Kidney tubule cell (primary cell): ENCODE measurements at places on chromosomes 4 and X.

GRCh38 chrX:12425496-12425895 lies 287.2 kb downstream of the FRMPD4 start:
- DNase-seq: no peak

DNA sequence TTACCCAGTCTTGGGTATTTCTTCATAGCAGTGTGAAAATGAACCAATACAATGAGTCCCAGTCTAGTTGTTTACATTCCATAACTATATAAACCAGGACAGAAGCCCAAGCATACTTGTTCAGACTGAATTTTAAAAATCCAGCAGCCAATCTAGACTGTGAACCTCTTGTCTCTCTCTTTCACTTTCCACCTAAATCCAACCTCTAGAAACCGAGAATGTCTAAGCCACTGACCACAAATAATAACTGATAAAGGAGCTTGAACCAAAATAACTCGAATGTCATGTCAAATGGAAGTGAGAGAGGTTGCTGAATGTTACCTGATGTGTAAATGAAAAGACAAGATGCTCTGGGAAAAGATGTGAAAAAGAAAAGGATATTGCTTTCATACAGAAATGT lies 544.7 kb downstream of the NLGN4X start:
- DNase-seq: no peak

- DNase-seq: no peak
Observed at GRCh38 chr4:78297116-78297800, 240.1 kb downstream of the FRAS1 start.

- peak; percentile 20 for DNase-seq
Observed at GRCh38 chrX:151713849-151714248, 2.0 kb upstream of the FATE1 start.

- DNase-seq: peak; percentile 79
Observed at GRCh38 chrX:155056877-155057792, 13.8 kb downstream of the CMC4 start.

- DNase-seq: peak; percentile 34
Observed at GRCh38 chr4:109411964-109412363, 21.7 kb upstream of the SEC24B start.

DNA sequence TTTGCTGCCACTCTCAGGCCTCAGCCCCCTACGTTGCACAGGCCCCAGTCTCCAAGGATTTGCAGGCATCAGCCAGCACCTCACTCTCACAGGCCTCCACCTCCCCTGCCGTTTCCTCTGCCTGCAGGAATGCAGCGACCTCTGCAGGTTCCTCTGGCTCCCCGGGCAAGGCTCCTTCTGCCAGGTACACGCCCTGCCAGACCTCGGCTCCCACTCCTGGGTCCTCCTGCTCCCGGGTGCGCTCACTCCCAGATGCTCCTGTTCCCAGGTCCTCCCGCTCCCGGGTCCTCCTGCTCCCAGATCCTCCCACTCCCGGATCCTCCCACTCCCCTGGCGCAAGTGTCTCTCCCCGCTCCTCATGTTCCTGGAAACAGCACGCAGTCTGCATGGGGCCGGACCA lies 144.4 kb upstream of the RADX start:
- DNase-seq: no peak

GRCh38 chr4:148749403-148749802 lies 307.2 kb upstream of the NR3C2 start:
- DNase-seq: peak; percentile 90

GRCh38 chr4:185987961-185988627 lies 80.9 kb upstream of the TLR3 start:
- DNase-seq: no peak

DNA sequence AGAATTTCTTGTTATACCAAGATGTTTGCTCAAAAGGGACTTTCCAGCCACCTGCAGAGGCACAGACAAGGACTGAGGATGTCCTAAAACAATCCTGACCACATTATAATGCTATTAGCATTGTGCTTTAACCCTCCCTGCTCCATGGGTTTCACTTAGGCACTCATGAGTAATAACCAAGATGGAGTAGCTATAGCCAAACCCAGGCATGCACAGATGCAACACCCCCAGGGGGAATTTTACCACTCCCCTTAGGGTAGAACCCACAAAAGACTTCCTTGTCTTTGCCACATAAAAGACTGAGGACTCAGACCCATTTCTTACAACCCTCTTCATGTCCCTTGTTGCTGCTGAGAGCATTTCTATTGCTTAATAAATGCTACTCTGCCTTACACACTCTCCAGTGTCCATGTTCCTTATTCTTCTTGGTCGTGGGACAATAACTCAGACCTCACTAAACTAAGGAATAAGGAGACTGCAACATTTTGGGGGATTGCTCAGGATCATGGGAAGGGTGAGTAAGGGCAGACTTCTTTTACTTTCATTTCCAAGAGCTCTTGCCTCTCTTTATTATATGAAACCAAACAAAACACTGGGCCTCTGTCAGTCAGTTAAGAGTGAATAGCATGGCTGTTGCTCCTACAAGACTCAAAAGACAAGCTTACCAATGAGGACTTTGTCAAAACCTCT lies 103.5 kb downstream of the TECRL start:
- no peak for DNase-seq

GRCh38 chr4:182876427-182876826 lies 40.8 kb downstream of the DCTD start:
- DNase-seq: no peak

- no peak for DNase-seq
Observed at GRCh38 chr4:137263206-137263605, 269.1 kb downstream of the PCDH18 start.

GRCh38 chrX:10893976-10894375 lies 217.2 kb upstream of the HCCS start:
- no peak for DNase-seq

DNA sequence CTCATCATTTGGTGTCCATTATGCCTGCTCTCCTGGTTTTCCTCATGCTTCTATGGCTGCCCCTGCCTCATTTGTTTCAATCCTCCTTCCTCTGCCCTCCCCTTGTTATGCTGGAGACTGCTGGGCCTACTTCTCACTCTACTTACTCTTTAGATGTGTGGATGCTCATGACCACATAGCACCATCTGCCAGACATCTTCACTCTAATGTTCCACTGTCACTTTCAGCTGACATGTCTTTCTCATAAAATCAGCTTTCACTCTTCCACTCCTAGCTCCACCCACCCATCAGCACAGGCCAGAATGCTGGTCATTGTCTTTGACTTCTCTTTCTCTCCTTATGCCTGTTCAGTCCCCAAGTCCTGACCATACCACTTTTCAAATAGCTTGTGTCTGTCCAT lies 86.8 kb downstream of the REPS2 start:
- no peak for DNase-seq

DNA sequence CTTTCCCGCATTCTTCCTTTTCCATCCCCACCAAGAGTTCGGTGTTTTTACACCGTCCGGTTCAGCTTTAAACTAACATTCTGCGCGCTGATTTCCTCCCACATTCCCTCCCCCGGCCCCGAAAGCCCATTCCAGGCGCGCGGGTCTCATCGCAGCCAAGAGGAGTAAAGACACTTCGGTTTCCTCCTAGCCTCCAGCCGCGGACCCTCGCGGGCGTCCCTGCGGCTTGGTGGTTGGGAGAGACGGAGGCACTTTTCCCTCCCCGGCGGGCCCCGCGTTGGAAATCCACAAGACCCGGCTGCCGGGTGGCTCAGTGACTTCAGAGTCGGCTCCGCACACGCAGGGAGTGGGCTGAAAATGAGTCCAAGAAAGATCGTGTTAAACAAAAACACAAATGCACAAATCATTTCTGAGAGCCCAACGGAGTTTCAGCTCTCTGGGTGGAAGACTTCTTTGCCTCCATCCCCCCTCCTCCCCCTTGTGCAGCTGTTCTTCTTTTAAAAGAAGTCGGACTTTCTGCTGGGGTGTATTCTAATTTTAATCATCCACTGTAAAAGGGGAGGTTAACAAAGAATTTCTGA lies 2.0 kb upstream of the ARX start:
- DNase-seq: no peak

GRCh38 chr4:100519205-100519604 lies 1.4 kb upstream of the EMCN start:
- DNase-seq: no peak
